Activated CD4-positive, alpha-beta T cell treated with anti-CD3 and anti-CD28 coated beads, Interleukin-2, amount 10 ng/mL, durations not matched to agents 24 days and 14 days (primary cell): ENCODE measurements at places on chromosomes 5 and 9.

DNA sequence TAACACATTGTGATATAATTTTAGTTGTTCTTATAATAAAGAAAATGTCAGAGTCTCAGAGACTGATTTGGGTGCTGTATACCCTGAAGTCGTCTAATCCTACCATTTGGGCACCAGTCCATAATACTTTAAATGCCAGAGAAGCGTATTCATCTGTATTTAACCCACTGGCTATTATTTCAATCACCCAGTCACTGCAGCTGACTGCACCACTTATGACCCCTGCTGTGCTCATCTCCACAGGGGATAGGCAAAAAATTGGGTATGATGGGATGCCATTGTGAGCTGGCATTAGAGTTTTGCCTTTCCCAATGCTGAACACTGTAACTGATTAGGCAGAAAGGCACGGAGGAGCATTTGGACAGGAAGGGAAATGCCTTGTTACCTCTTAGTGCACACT is 599.7 kb downstream of the CAAP1 start:
- no peak overlapping the region for H3K4me3 ChIP-seq
- H3K36me3 ChIP-seq = no peaks in the 10 kb centered on the region
- H3K4me1 ChIP-seq = no peaks in the 10 kb centered on the region

GRCh38 chr9:113516840-113517577 is 53.5 kb downstream of the RGS3 start:
- H3K4me1 ChIP-seq = peaks cover 76% of the 10 kb centered on the region
- H3K27ac ChIP-seq = peak overlapping the region; percentile 88
- H3K27me3 ChIP-seq = no peaks in the 10 kb centered on the region
- peak; percentile 91 for DNase-seq
- H3K4me3 ChIP-seq = peak overlapping the region; percentile 89

DNA sequence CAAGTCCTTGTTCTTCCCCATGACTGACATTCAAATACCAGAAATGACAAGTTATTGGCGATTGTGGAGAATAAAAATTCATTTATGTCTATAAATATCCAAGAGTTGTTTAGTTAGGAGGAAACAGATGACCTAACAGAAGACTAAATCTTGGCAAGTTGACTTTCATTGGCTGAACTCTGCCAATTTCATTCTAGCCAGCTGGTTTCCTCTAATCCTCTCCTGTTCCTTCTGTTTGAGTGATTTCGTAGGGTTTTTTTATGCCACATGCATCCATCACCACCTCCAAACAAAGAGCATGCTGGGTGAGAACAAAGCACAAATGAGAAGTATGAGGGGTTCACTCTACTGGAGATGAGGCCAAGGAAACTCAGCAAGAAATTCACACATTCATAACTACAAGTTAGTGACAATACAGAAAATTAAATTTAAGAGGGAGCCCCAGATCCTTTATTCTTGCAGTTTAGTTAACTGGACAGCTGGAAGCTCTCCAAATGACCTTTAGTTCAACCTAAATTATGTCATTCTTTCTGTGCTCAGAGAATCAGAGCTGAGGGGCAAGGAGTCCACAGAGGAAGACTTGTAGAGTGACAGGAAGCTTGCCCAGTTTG is 932.0 kb downstream of the TLE4 start:
- no peak for DNase-seq
- H3K36me3 ChIP-seq = no peaks in the 10 kb centered on the region
- no peaks in the 10 kb centered on the region for H3K27me3 ChIP-seq
- no peak overlapping the region for H3K4me3 ChIP-seq
- no peaks in the 10 kb centered on the region for H3K4me1 ChIP-seq

DNA sequence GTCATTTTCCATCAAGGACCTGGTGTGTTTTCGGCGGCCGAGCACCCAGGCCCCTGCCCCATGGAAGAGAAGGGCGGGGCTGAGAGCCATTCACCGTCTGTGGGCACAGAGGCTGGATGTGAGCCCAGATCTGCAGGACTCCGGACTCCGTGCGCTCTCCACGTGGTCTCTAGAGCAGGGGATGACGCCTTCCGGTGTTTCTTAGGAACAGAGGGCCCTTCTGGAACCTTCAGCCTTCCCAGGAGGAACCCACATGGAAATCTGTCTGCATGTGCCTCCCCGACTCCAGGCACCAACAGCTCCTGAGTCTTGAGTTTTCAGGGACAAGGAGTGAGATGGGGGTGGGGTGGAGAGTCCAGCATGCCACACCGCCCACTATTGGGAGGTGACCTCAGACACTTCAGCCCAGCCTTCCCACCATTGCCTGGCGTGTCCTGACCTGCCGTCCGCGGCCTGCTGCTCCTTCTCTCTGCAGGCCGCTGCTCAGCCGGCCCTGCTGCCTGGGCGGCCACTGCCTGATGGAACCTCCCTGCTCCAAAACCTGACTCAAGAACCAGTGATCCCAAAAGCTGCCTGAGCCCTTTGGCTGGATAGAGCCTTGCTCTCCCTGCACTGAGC is 2.4 kb upstream of the RXRA start:
- no peaks in the 10 kb centered on the region for H3K36me3 ChIP-seq
- no peak overlapping the region for H3K27ac ChIP-seq
- no peak for DNase-seq
- peaks cover 34% of the 10 kb centered on the region for H3K27me3 ChIP-seq
- H3K4me3 ChIP-seq = peak overlapping the region; percentile 67
- H3K4me1 ChIP-seq = peaks cover 7% of the 10 kb centered on the region

DNA sequence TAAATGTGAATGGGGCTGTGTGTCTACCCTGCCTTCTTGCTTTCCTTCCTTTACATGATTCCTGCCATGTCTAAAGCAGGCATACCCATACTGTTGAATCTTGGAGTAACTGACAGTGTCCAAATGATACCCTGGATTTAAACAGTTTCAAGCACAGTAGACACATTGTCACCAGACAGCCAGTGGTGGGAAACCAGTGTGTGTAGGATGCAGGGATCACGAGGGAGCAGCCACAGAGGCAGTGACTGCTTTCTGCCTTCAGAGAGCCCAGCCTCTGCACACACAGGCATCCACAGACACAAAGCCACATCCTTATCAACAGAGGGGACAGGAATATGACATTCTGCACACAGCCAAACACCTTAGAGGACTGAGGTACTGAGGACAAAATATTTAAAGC is 184.2 kb upstream of the TBCA start:
- H3K27me3 ChIP-seq = peaks cover 47% of the 10 kb centered on the region
- H3K27ac ChIP-seq = no peak overlapping the region
- H3K4me3 ChIP-seq = no peak overlapping the region
- H3K4me1 ChIP-seq = peaks cover 9% of the 10 kb centered on the region
- no peak for DNase-seq

GRCh38 chr5:178796165-178796945 is 63.4 kb upstream of the ZNF354B start:
- H3K4me1 ChIP-seq = no peaks in the 10 kb centered on the region
- H3K27ac ChIP-seq = no peak overlapping the region
- H3K27me3 ChIP-seq = no peaks in the 10 kb centered on the region
- H3K36me3 ChIP-seq = no peaks in the 10 kb centered on the region
- DNase-seq = no peak

GRCh38 chr5:141135030-141135717 is at the start of gene PCDHB5:
Gene PCDHB5 (plus strand): TSS chr5:141135206. CDS start chr5:141135435, 229 bp downstream.
- H3K4me3 ChIP-seq = peak within 1 kb of the TSS; percentile 26
- H3K4me1 ChIP-seq = no peaks in the 10 kb centered on the region
- H3K27ac ChIP-seq = no peak within 1 kb of the TSS
- peaks cover 4% of the 10 kb centered on the region for H3K36me3 ChIP-seq
- no peak for DNase-seq

DNA sequence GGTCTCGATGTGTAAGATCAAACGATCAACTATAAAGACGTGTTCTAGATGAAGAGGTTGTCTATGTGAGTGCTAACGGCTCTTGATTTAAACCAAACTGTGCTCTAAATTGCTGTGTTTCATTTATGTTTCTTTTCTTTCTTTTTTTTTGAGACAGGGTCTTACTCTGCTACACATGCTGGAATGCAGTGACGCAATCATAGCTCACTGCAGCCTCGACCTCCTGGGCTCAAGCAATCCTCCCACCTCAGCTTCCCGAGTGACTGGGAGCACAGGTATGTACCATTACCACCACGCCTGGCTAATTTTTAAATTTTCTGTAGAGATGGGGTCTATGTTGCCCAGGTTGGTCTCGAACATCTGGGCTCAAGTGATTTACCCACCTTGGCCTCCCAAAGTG is 24.0 kb upstream of the RNF130 start:
- no peaks in the 10 kb centered on the region for H3K4me1 ChIP-seq
- H3K36me3 ChIP-seq = no peaks in the 10 kb centered on the region
- no peak overlapping the region for H3K27ac ChIP-seq

DNA sequence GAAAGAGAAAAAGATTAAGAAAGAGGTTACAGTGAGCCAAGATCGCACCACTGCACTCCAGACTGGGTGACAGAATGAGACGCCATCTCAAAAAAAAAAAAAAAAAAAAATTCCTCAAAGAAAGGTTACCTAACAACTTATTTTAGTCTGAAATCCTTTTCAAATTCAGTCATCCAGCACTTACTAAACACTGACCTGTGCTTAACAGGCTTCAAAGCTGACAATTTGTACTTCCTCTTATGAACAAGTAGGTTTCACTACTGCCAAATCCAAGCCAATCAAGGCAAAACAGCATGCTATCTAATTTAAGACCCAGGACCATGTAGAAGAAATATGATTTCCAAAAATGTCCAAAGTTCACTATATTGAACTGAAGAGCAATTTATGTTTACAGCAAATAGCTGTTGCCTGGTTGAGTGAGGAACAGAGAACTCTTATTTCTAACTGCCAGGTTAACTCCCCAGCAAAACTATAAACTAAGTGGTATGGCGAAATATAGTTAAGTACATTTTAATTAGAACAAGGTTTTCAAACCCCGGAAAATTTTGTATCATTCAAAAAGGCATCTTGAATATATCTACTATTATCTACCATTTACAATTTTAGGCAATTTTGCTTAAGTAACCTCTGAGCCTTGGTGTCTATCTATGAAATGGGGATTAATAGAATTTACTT is 13.4 kb downstream of the PWWP2A start:
- H3K36me3 ChIP-seq = peaks cover 31% of the 10 kb centered on the region
- no peaks in the 10 kb centered on the region for H3K27me3 ChIP-seq
- no peak for DNase-seq
- peaks cover 8% of the 10 kb centered on the region for H3K4me1 ChIP-seq
- no peak overlapping the region for H3K27ac ChIP-seq

GRCh38 chr5:17180864-17181723 is 36.3 kb upstream of the BASP1 start:
- H3K27ac ChIP-seq = no peak overlapping the region
- H3K4me1 ChIP-seq = no peaks in the 10 kb centered on the region
- no peaks in the 10 kb centered on the region for H3K27me3 ChIP-seq
- H3K36me3 ChIP-seq = no peaks in the 10 kb centered on the region

GRCh38 chr5:278646-279045 is 7.2 kb downstream of the PDCD6 start:
- no peaks in the 10 kb centered on the region for H3K27me3 ChIP-seq
- H3K4me1 ChIP-seq = peaks cover 32% of the 10 kb centered on the region
- no peak for DNase-seq
- no peak overlapping the region for H3K27ac ChIP-seq
- H3K4me3 ChIP-seq = no peak overlapping the region

DNA sequence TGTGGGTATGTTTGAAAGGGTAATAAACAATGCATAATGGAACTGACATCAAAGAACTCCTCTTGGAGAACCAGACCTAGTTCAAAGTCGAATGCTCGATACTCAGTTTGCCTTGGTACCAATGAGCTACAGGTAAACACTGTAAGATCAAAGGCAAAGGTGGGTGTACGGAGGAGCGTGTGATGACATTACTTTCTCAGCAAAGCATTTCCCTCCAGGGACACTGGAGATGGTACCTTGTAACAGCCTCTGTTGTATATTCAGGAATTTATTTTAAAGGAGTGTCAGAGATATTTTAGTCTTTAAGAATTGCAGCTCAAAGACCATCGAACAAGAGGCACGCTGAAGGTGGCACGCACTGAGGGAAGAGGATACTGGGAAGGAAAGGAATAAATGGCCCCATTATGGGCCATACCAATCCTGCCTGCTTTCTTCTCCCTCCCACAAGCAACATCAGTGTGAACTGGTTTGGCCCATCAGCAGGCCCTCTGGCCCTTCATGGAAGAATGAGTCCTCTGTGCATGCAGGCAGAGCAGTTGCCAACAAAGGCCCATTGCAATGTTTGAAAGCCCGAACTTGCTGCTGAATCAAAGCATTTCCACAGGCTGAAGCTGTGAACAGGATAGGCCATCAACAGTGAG is 410.2 kb downstream of the ACTL7B start:
- DNase-seq = no peak
- H3K4me3 ChIP-seq = no peak overlapping the region
- no peaks in the 10 kb centered on the region for H3K4me1 ChIP-seq
- no peaks in the 10 kb centered on the region for H3K27me3 ChIP-seq
- H3K27ac ChIP-seq = no peak overlapping the region

- DNase-seq = no peak
- no peak overlapping the region for H3K27ac ChIP-seq
- H3K36me3 ChIP-seq = no peaks in the 10 kb centered on the region
- no peaks in the 10 kb centered on the region for H3K27me3 ChIP-seq
- no peak overlapping the region for H3K4me3 ChIP-seq
Measured at GRCh38 chr5:17255471-17256021, 38.1 kb downstream of the BASP1 start.

GRCh38 chr9:122226142-122226757 is 2.5 kb downstream of the LHX6 start:
- no peak for DNase-seq
- no peak overlapping the region for H3K4me3 ChIP-seq
- H3K27me3 ChIP-seq = peaks cover 45% of the 10 kb centered on the region
- H3K27ac ChIP-seq = no peak overlapping the region

DNA sequence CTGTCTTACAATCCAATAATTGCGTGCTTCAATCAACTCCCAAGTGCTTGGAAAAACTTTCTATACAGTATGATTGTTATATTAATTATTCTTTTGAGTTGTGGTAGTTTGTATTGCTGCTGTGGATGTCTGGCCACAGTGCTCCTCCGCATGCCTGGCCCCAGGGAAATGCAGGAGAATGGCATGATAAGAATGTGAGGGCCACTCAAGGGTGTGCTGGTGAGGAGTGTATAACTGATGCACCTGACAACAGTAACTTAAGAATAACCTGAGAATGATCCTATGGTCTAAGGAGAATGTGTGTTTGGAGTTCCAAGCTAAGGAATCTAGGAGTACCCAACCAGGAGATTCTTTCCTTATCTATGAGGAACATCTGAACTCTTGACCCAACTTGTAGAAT is 152.9 kb upstream of the APC start:
- no peak overlapping the region for H3K4me3 ChIP-seq
- H3K27ac ChIP-seq = no peak overlapping the region
- H3K4me1 ChIP-seq = no peaks in the 10 kb centered on the region
- H3K36me3 ChIP-seq = no peaks in the 10 kb centered on the region
